ENCODE measurements at places on chromosomes 3 and 15.

- no peak for DNase-seq
These were observed 276.3 kb upstream of the ARRDC4 start for GRCh38 chr15:97684249-97684648.

GRCh38 chr3:25037049-25037547 is 391.0 kb upstream of the RARB start:
- DNase-seq = no peak

DNA sequence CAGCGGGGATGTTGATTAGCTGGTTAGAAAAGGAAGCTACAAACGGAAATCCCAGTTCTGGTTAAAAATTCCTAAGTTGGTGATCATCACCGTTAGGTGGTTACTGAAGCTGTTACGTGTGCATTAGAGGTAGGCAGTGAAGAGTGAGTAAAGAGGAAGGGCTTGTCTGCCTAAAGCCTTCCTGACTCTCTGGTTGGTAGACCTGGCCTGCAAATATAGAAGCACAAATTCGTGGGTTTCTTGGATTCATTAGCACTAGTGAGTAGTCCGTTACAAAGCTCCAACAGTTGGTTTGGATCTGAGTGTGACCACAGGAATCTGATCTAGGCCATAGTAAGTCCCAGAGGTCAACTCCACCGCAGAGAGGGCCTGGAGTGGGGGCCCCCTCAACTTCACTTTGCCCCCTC is 174.0 kb upstream of the TP63 start:
- DNase-seq = no peak

DNA sequence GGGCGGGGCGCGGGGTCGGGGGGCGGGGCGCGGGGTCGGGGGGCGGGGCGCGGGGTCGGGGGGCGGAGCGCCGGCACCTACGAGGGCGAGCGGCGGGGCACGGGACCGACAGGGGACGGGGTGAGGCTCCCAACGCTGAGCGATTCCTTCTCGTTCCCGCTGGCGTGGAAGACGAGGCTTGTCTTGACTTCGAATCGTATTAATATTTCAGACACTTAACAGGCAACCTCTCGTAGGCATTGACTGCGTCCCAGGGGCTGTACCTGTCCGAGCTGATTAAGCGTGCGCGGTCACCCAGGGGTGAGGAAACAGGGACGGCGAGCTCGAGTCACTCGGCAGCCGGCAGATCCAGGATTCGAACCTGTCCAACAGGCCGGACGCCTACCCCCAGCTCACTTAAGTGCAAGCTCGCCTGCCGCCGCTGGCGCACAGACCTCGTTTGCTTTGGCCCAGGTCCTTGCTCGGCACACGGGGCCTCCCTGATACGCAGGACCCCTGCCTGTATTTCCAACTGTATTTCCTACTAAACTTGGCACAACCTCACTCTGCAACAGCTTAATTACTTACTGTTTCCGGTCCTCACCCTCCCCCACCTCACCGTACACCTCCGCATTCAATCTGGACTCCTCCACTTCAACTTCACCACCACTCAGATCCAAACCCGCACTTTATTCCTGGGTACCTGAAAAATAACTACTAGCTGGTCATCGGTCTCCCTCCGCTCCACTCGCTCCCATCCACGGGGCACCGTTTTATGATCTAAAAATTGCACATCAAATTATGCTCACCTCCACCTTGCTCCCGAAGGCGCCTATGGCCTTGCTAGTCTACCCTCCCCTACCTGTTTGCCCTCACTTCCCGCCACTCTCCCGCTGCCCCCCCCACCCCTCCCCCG is 722 bp upstream of the ZXDC start:
- no peak for DNase-seq

DNA sequence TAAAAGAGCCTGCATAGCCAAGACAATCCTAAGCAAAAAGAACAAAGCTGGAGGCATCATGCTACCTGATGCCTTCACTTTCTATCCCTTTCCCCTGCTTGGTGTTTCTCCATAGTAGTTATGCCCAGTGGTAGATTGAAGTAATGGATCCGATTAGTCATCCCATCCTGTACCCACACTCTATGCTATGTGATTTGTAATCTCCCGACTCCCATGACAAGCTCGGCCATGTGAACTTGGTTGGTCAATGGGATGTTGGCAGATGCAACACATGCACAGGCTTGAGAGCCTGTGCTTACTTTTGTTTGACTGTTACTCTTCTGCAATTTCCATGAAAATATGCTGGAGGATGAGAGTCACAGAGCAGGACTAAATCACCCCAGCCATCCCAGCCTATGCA is 334.9 kb upstream of the DPH6 start:
- DNase-seq = no peak

Data from ovary (tissue), 10 donors.